ENCODE measurements at places on chromosomes 13 and 19. TPM values are rescaled to one million over a fixed set of nuclear protein-coding genes. Genes with fewer than 3 reads are reported as not detected.
A peak's percentile ranks its signal among the peaks of the same experiment; 100 is the strongest.

- DNase-seq: peak; percentile 63
Measured at GRCh38 chr19:58395220-58395978, at the start of gene RNF225. TSS of gene RNF225 (plus strand) at chr19:58395656. CDS start at chr19:58396090, 434 bp downstream.

DNA sequence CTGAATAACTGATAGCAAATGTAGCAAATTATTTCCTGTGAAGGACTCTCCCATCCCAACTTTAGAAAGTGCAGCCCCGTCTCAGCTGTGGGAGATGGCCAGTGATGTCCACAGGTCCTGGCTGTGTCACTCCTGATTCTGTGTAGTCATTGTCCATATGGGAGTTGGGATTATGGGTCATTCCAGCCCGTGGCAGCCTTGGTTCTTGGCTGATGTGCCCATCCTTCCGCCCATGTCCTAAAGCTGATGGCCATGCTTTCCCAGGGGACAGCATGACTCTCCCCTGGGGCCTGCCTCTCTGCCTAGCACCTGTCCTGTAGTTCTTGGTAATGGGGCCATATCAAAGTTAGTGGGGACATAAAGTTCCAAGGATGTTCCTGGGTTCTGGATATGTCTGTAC is 43.9 kb upstream of the C1QTNF9 start:
- no peak for DNase-seq

GRCh38 chr13:49791315-49791710 is 1.2 kb downstream of the KPNA3 start:
- peak; percentile 3 for DNase-seq

VSIG10L gene
- 1.1 TPM for total RNA-seq

DNA sequence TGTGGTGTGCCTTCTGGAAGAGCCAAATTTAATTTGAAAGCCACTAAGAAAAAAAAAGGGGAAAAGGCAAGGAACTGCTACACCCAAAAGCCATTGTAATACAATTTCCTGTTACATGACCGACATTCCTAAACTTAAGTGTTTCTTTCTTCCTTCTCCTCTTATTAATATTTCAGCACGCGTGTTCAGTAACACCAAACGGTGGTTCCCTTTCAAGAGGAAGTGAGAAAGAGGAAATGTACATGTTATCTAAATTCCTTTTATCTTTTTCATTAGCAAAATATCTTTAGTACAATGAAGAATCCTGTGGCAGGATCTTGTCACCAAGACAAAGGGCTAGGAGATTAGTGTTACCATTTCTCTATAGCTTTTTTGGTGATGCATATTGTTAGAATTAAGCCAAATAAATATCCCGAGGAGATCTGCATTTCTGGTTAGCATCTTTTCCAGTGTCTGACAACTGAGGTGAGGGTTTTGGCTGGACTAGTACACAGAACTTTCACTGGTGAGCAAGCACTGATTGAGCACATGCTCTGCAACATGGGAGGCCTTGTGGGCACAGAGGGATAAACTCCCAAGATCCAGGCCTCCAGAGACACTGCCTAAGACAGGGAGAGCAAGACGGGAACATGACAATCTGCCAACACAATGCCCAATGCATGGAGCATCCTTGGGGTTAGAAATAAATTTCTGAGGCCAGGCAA is 22.1 kb downstream of the LATS2 start:
- no peak for DNase-seq

DNA sequence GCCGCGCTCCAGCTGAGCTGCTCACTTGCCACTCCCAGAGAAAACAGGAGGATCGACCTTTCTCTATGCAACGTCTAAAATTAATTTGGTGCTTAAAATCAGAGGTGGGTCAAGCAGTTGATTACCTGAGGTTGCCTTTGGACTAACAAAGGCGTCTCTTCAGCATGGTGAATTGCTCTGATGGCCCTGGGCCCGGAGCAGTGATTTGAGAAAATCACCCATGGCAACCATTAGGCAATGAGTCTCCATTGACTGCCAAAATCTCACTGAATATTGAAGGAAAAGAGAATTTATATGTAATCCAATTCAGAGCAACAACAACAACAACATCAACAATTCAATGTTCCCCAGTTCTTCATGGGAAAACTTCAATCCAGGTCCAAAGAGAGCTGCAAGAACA is 61.8 kb downstream of the IRS2 start:
- no peak for DNase-seq

DNA sequence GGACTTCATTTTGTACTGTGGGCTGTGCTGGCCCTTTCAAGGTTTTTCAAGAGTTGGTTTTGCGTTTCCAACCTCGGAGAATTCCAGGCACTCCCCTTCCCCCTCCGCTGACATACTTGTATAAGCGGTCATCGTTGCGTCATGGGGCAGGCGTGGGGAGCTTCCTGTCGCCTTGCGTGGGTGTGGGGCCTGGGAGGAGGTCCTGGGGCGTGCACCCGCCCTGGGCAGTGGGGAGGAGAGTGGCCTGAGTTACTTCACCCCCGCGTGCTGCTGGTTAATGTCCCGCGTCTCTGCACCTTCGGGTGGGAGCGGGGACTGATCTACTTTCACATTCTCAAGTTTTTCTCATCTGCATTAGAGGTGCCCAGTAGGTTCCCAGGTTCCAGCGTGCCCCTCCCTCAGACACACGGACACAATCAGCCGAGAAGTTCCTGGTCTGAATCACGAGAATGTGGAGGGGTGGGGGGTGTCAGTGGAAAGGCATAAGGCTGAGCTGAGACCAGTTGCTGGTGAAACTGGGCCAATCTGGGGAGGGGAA is 4.1 kb downstream of the IER2 start:
- DNase-seq: peak; percentile 90

DNA sequence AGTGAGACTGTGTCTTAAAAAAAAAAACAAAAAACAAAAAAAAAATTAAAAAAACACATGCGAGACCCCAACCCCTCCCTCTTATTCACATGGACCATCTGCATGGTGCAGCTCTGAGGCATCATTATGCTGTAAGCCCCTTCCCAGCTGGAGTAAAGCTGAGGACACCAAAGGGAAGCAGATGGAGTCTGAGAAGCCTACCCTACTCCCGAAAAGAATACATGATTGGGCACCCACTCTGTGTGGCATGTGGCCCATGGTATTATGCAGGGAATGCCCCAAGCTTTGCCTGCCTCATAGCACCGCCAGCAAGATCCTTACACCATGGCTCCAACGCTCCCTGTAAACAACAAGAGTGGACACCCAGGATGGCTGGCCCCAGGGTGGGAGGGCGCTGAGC is 4.7 kb downstream of the PTH2 start:
- no peak for DNase-seq
